Activated T-helper 1 cell treated with Interleukin-2 at 50 U/mL for 16 hours (primary cell): ENCODE measurements at places on chromosomes 2 and 18.

- no peak for DNase-seq
These were observed 828.0 kb upstream of the CDH2 start for GRCh38 chr18:29004921-29005320.

DNA sequence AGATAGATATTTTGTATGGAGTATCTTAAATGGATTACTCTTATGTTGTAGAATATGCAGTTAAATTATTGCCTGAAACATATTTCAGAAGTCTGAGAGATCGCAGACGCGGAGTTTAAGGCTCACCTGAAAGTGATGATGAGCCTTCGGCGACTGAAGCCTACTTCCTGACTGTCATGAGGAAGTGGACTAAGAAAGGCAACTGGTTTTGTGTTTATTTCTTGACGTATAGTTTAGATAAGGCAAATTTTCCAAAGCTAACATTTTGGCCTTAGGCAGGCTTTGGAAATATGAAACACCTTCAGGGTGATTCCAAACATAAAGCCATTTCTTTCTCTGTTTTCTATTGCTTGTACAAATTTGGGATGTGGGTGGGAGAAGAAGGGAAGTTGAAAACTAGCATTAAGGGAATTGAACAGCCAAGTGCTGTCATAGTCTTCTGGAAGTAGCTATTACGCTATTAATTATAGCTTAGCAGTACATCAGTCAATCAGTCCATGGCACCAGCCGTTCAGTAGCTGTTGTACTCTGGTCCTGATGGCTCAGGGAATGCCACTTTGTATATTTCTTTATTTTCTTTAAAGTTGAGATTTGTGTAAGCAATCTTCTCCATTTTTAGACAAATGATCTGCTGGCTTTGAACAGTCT is 1.5 kb downstream of the GRHL1 start:
- no peak for DNase-seq

GRCh38 chr2:207847807-207848544 is 78.3 kb upstream of the FZD5 start:
- DNase-seq, result no peak

DNA sequence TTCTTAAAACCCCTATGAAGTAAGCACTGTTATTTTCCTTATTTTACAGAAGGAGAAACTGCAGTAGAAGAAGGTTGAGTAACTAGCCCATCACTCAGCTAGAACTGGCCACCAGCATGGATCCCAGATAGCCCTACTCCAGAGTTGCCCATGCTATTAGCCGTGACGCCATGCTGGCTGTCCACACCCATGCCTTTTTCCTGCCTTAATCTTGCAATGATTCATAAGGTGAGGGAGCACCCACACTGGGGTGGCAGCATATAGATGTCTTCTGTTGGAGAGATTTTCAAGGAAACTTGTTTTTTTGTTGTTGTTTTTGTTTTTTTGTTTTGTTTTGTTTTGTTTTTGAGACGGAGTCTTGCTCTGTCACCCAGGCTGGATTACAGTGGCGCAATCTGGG is 204.1 kb upstream of the HAAO start:
- DNase-seq, result no peak

DNA sequence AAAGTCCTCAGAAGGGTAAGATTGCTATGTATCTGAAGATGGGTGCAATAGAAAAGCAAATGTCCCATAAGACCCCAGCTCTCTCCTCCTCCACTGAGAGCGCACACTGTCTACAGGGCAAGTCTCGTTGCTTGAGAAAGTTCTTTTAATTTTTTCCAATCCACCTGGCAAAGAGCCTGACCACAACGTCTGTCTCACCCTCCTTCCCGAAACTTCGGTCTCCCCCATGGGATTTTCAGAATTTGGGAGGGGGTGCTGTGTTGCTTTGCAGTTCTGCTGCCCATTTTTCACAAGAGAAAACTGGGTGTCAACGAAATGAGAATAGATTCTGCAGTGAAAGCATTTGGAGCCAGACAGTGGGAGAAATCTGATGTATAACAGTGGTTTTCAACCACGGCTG is 40.4 kb downstream of the SERTAD2 start:
- no peak for DNase-seq

DNA sequence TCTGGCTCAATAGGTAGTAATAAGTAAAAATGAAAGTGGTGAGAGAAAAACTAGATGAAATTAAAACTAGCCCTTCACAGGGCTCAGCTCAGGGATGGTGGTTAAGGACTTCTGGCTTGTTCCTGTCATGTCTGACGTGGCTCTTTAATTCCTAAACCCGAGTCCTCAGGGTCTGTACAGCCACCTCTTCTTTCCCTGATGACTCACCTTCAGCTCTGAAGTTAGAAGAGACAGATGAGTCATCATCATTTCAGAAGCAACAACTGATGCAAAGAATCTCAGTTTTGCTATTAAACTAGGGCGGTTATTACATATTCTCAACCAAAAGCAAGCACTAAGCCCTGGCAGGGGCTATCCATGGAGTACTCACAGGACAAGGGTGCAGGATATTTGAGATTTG is 24.0 kb upstream of the ITGB6 start:
- DNase-seq, result no peak

DNA sequence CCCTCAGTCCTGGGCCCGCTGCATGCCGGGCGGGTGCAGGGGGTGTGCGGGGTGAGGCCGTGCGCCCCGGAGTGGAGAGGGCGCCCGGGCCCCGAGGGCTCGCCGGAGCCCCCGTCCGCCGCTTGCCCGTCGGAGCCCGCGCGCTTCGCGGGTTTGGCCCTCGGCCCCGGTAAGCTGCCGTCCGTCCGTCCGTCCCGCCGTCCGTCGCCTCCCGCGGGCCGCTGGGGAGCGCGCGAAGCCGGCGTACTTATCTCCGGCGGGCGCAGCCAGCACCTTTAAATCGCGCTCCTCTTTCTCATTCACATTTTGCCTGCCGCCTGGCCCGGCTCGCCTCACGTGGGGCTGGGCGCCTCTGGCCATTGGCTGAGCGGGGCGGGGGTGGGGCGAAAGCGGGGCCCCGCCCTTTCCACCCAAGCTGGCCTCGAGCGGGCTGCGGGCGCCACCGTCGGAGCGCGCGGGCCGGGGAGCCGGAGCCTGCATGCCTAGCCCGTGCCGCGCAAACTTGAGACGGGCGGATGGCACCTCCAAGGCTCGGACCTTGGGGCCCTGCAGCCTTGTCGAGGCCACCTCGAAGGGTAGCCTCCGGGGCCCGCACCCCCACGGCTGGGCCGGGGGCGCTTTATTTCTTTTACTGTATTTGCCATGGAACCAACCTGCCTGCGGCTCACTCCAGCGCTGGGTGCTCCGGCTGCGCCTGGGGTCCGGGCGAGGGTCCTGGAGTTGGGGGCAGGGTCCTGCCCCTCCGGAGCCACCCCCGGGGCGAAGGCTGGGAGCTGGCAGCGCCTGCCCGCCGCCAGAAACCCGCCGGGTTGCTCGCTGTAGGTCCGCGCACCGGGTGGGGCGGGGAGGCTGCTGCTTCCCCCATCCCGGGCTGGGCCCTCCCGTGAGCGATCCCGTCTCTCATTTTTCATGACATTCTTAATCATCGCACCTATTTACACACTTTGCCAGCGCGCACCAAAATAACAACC is at the start of gene GBX2:
GBX2 (minus strand) TSS at position 277 of the 971 bp plus-strand sequence. CDS start 415 bp downstream, outside the sequence.
- DNase-seq, result no peak

GRCh38 chr2:121694398-121695170 is 42.1 kb downstream of the NIFK start:
- DNase-seq, result no peak

- DNase-seq, result no peak
These were observed 64.0 kb upstream of the STK39 start for GRCh38 chr2:168311261-168311910.

DNA sequence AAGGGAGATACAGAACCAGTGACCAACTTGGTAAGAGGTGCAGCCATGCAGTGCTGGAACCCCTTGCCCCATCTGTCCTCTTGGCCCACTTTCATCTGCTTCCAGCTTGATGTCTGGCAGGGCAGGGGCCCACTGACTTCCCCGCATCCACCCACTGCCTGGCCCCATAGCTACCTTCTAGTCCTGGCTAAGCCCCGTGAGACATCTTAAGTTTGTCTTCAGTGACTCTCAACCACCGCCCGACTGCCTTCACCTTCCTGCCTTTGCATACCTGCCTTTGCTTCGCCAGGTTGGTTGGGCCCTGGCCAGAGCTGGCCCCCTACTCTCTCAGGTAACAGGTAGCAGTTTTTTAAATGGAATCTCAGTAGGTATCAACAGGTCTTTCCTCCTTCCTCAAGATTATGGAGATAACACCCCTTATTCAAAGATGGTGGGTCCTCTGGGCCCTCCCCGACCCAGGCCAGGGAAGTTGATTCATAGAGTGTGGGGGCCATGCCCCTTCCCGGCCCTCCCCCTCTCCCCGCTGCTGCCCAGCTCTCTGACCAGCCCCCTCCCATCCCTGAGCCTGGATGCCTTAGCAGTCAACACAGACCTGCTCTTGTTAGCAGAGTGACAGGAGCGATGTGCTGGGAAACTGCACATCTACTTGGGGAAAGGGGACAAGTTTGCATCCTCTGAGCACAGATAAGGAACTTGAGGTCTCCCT is 2.8 kb downstream of the ARID5A start:
- no peak for DNase-seq

- no peak for DNase-seq
These were observed 757 bp downstream of the HDHD2 start for GRCh38 chr18:47149457-47150028.

DNA sequence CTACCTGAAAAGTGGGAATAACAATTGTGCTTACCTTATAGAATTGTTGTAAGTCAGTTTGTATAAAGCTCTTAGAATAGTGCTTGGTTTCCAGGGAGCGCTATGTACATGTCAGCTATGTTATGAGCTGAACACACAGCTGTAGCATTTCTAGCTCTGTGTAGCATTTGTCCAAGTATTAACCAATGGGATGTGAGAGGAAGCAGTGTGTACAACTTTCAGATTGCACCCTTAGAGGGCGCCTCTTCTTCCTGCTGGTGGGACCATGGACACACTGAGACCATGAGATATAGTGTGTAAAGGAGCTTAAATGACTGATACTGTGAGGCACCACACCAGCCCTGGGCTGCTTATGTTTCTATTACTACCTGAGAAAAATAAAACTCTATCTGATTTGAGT is 380.2 kb downstream of the LNPK start:
- no peak for DNase-seq

- no peak for DNase-seq
These were observed 350.2 kb upstream of the SALL3 start for GRCh38 chr18:78629426-78629825.

DNA sequence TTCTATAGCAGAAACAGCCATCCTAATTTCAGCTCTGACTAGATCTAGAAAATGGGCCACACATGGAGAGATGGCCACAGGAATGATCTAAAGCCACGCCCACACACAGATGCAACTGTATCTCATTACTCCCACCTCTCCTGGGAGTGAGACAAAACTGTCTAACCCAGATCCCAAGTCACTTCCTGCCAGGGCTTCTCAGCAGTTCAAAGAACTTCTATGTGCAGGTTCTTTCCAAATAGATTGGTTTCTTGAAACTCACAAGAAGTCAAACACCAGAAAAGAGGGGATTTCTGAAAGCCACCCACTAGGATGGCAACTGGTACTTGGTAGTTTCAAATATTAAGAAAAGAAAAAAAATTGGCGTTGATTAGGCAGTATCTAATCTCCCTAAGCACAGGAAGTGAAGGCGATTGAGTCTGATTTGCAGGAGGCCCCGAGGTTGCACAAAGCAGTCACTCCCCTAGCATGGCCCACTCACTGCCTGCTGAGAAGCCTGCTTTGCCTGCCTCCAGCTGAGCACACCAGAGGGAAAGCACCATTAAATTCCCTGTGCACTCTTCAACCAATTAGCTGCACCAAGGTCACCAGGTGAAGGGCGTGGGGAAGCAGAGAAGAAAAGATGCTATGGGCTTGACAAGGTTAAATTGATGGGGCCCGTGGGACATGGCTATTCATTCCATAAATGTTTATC is 51.1 kb downstream of the PAPOLG start:
- DNase-seq, result peak; percentile 7

DNA sequence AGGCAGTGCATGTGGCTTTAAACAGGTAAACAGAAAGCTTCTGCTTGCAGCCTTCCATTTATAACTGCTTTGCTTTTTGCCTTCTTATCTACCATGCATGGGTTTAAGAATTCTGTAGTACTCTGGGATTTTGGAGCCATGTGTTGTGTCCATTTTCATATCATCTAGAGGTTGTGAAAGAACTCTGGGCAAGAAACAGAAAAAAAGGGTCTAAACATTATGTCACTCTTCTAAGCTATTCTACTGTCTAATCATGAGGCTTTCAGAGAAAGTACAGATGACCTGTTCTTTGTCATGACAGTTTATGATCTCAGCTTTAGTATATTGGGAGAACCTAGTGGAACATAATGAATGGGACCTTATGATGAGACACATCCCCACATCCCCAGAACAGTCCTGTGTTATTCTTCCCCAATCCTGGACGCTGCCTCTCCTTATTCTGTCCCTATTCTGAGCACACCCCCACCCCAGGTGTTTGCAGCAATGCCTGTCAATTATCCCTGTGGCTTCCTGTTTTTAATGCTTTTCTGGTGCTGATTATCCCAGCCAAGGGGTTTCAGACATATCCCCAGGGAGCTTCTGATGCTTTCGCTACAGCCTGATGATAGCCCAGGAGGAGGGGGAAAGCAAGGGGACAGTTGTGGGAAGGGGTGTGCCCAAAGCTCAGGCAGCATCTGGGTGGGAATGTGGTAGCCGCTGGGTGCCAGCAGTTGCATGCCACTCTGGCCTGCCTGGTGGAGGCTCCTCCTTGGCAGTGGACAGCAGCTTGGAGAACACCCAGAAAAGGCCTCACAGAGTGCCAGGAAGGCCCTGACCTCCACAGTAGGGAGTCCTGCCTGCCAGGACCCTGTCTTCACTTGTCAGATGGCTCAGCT is 169.5 kb upstream of the MAP3K20 start:
- DNase-seq, result no peak

- DNase-seq, result peak; percentile 79
These were observed 25.3 kb upstream of the NOTO start for GRCh38 chr2:73176881-73177644.

DNA sequence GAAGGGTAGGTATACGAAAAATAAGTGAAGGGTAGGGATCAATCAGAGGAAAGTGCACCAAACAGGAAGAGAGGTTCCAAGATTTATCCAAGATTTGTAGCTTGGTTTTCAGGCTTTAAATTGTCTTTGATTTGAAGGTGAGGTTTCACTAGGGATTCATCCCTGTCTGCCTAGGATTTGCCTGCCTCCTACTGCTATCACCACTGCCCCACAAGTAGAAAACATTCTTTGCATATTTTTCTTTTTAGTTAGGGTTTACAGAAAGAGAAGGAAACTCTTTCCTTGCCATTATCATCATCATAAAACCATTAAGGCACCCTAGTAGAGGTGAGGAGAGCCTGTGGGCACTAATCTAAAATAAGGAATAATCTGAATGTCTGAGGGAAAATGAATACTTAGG is 45.8 kb upstream of the TANC1 start:
- no peak for DNase-seq
